ENCODE measurements at places on chromosomes 5 and 9.

GRCh38 chr5:117207088-117207668 is 632.6 kb upstream of the SEMA6A start:
- no peak for DNase-seq

GRCh38 chr5:84384604-84385575 is at the start of gene EDIL3:
EDIL3 (minus strand) TSS chr5:84384880; CDS start chr5:84384374, 506 bp downstream.
- DNase-seq, result peak; percentile 63

- no peak for DNase-seq
Observed at GRCh38 chr5:132044207-132044606, 16.2 kb upstream of the IL3 start.

- peak; percentile 22 for DNase-seq
Observed at GRCh38 chr5:74127381-74128320, 501.7 kb downstream of the ARHGEF28 start.

GRCh38 chr9:13502484-13502883 is 223.0 kb upstream of the MPDZ start:
- no peak for DNase-seq

GRCh38 chr5:137565450-137565849 is 66.3 kb upstream of the SPOCK1 start:
- DNase-seq, result peak; percentile 90

DNA sequence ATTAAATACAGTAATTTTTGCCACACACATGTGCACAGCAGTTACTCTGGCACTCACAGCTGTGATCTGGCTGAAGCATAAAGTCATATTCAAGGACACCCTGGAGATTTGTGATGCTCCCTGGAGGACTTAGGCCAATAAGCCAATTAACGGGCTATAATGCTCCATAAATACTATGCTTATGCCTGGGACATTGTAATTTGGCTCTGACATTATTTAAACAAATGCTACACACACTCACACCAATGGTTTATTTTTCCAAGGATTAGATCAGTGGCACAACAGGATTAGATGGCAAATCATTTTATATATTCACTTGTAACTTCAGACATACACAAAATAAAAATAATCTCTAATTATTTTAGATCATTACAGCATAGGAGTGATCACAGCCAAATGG is 111.2 kb downstream of the LMNB1 start:
- no peak for DNase-seq

DNA sequence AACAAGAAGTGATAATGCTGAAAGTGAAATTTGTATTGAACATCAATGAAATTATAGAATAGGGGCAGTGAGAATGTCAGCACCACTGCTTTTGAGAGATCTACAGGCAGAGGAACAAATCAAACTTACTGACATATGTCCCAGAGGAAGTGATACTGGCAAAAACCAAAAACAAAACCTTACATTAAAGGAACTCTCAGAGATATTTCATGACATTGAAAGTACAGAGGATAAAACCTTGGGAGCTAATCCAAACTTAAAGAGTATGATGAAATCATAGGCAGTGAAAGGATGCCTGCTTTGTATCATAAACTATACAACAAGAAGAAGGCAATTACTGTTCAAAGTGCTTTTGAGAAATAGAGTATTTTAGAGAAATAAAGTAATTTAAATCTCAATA is 90.4 kb upstream of the SV2C start:
- no peak for DNase-seq

DNA sequence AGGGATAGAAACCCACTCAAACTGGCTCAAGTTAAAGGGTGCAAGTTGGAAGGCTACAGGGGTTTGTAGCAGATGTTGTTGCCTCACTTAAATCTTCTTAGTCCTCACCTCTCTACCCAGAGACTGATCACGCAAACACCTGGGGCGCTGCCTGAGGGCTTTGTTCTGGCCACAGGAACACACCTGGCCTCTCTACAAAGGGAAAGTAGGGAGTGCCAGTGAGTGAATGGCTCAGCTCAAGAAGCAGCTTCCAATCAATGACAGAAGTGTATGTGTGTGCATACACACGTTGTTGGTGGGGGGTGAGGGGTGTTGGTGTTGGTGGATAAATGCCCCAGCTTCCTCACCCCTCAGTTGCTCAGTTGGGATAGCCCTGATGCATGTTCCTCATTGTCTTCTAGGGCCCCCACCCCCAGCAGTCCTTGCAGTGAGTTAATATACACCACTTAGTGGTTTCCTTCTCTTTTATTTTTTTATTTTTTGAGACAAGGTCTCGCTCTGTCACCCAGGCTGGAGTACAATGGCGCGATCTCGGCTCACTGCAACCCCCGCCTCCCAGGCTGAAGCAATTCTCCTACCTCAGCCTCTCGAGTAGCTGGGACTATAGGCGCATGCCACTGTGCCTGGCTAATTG is 30.6 kb upstream of the CTNNA1 start:
- no peak for DNase-seq

DNA sequence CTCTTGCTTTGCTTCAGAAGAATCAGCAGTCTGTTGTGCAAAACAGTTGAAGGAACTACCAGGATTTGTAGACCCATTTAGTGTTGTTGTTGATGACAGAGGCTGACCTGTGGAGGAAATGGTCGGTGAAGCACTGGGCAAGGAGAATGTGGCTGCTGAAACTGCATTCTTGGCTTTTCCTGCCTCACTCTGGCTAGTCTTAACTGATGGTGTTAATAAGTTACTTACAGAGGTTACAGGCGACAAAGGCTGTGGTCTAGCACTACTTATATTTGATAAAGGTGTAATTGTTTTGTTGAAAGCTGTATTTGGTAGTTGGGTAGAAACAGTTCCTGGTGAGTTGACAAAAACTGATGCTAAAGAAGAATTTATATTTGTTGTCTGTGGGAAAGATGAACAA is 31.5 kb downstream of the MLANA start:
- DNase-seq, result no peak

DNA sequence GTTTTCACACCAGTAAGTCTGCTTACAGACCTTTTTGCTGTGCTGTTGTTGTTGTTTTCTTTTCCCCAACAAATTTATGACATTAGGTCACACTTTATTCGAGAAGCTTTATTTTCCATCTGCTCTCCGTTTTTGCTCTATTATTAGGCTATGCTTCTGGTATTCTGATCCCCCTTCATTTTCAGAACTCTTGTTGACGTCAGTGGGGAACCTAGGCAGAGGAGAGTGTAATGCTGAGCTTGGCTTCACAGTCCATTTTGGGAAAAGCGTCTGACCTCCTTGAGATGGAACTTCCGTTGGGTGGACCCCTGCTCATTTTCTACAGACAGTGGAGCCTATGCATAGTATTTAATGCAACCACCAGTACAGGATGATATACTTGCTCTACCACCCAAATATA is 387.9 kb upstream of the MEF2C start:
- DNase-seq, result no peak

- no peak for DNase-seq
Observed at GRCh38 chr5:59301727-59302126, 591.8 kb downstream of the PDE4D start.

DNA sequence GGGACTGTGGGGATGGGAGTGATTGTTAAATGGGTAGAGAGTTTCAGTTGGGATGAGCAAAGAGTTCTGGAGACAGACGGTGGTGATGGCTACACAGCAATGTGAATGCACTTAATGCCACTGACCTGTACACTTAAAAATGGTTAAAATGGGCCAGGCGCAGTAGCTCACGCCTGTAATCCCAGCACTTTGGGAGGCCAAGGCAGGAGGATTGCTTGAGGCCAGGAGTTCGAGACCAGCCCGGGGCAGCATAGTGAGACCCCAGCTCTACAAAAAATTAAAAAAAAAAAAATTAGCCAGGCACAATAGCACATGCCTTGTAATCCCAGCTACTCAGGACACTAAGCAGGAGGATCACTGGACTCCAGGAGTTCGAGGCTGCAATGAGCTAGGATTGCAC is 7.7 kb downstream of the LMAN2 start:
- no peak for DNase-seq

DNA sequence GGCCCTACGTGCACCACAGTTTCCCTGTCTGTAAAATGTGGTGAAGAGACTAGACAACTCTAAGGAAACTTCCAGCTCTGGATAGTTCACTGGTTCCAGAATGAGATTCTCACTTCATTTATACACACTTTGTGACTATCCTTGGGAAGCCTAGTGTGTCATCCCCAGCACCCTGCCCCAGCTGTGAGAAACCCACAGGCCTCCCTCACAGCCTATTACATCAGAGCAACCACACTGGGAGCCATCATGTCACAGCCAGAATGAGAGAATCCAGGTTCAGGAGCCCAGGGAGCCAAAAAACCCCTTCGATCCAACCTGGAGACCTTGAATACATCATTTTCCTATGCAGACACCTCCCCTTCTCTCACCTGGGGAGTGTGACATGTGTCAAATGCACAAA is 21.0 kb upstream of the HAND1 start:
- no peak for DNase-seq

DNA sequence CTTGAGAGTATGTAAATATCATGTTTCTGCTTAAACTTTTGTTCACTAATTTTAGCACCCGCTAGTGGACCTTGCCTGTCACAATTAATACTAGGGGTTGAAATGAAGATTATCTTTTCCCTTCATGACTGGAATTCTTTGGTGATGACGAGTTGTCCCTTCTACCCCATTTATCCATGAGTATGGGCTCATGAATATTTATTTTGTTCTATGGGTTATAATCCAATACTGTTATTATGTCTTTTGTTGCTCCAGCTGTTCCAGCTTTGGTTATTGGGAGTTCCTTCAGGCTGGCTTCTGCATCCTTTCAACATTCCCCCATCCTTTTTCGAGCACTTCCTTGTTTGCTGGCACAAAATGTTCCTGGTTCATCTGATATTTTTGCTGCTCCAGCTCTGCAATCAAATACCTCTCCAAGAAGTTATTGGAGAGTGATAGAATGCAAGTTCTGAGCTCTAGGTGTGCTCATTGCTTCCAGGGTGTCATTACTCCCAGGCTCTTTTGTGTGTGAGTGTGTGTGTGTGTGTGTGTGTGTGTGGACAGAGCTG is 19.7 kb upstream of the ARHGEF28 start:
- DNase-seq, result peak; percentile 42

DNA sequence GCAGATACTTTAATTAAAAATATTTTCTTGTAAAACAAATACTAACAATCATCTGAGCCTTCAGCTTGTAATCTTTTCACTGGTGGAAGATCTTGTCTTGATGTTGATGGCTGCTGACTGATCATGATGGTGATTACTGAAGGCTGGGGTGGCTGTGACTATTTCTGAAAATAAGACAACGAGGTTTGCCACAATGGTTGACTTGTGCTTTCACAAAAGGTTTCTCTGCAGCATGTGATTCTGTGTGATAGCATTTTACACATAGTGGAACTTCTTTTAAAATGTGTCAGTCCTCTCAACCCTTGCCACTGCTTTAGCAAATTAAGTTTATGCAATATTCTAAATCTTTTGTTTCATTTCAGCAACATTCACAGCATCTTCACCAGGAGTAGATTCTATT is 461.0 kb downstream of the CCDC171 start:
- no peak for DNase-seq

- DNase-seq, result no peak
Observed at GRCh38 chr9:94173632-94174031, 85.5 kb upstream of the ZNF169 start.

DNA sequence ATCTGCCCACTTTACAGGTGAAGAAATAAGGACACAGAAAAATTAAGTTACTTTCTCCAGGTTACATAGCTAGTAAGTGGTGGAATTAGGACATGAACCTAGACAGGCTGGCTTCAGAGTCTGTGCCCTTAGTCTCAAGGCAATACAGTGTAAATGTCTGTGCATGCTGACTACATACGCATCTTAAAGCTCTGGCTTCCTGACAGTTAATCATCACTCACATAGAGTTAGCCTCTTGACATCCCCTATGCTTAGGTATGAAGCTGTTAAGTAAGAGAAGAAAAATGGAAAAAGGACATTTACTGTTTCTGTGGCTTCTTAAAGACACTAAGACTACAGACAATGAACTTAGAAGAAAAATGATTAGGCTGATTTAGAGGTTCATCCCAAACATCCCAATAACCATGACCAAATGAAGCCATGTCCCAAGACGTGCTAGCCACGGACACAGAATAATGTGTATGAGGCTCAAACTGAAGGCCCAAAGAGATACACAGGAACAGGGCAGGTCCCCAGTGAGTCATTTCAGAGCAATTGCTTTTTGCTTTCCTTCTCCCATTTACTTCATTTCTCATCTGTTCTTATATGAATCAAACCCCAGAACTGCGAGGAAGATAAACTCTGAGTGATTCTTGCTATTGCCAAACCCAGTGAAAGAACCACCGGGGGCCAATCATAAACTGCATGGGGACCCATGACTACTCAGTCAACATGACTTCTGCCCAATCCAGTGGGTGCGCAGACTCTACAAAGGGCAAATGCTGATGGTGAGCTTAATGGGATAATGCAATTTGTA is 100.0 kb upstream of the IFNK start:
- no peak for DNase-seq

DNA sequence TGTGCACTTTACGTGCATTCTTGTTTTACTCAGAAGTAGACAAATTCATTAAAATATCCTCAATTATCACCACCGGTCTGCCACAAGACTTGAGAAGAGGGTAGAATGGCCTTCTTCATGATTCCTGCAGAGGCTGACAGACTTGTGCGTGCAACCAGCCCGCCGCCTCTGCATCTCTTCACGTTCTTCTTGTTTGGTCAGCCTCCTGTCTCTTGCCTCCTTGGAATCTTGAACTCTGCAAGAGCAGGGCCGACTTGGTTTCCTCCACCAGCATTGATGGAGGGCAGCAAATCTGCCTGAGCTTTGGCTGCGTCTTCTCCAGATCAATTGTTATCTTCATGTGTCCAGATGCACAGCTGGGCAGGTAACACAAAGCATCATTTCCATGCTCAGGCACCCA is 20.2 kb downstream of the UBE2QL1 start:
- no peak for DNase-seq

GRCh38 chr9:99807276-99807852 is 14.3 kb upstream of the NR4A3 start:
- DNase-seq, result peak; percentile 66

DNA sequence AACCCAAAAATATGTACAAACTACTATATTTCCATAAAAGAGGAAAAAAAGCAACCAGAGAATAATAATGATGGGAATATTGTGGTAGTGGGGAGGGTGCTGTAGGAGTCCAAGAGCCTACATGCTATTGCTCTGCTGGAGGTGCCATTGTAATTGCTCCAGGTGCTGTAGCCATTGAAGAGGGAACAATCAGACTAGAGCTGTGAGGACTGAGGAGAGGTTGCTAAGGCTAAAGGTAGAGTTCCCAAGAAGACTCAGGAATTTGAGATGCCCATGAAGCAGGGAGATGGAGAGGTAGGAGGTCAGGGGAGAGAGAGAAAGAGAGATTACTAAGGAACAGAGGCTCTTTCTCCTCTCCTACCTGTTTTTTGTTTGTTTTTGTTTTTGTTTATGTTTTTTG is 394.0 kb downstream of the DMRTA1 start:
- DNase-seq, result no peak

All from fibroblast of skin of back (primary cell).